ENCODE measurements at places on chromosomes 11 and 22. TPM values are rescaled to one million over a fixed set of nuclear protein-coding genes. Genes with fewer than 3 reads are reported as not detected.

SYNGR1 gene
- 6.5 TPM for total RNA-seq

MARK2 gene
- total RNA-seq = 19.4 TPM

CASTOR1 gene
- total RNA-seq = 4.6 TPM

MPPED2 gene
- total RNA-seq = 0.21 TPM

TPBGL gene
- 0.10 TPM for total RNA-seq

POLR2F gene
- 8.4 TPM for total RNA-seq

CCDC116 gene
- total RNA-seq = not detected

RASGRP2 gene
- total RNA-seq = 126 TPM

APOBEC3G gene
- total RNA-seq = 31.3 TPM

OLFML1 gene
- total RNA-seq = not detected

HTR3B gene
- total RNA-seq = not detected

OR52I1 gene
- not detected for total RNA-seq

MMP3 gene
- total RNA-seq = not detected

UBQLN3 gene
- total RNA-seq = 0.21 TPM

SCN2B gene
- total RNA-seq = not detected

ANKK1 gene
- total RNA-seq = 0.31 TPM

SHISAL1 gene
- not detected for total RNA-seq

NLRP14 gene
- total RNA-seq = under 0.01 TPM

GRM5 gene
- not detected for total RNA-seq

PGAP2 gene
- total RNA-seq = 7.5 TPM

FGF4 gene
- not detected for total RNA-seq

PIWIL4 gene
- total RNA-seq = 5.2 TPM

ABCG4 gene
- 0.10 TPM for total RNA-seq

CCDC15 gene
- 1.4 TPM for total RNA-seq

ROM1 gene
- 1.3 TPM for total RNA-seq

ADAMTS15 gene
- not detected for total RNA-seq

DCDC1 gene
- 0.21 TPM for total RNA-seq

TSKU gene
- not detected for total RNA-seq

OR4D5 gene
- not detected for total RNA-seq

PHLDB1 gene
- total RNA-seq = 0.63 TPM

OR51B2 gene
- total RNA-seq = not detected

DEPDC7 gene
- 1.6 TPM for total RNA-seq

DDX25 gene
- 0.10 TPM for total RNA-seq

TYR gene
- not detected for total RNA-seq

SMIM35 gene
- total RNA-seq = 0.21 TPM

ZFTA gene
- 2.6 TPM for total RNA-seq

MCHR1 gene
- not detected for total RNA-seq

CEND1 gene
- total RNA-seq = not detected

ZFPL1 gene
- 17.6 TPM for total RNA-seq

MMP12 gene
- not detected for total RNA-seq

APOL5 gene
- total RNA-seq = not detected

OR5F1 gene
- total RNA-seq = not detected

TRPM5 gene
- 0.10 TPM for total RNA-seq

UPB1 gene
- total RNA-seq = 3.6 TPM

NXPE2 gene
- not detected for total RNA-seq

FOLR1 gene
- not detected for total RNA-seq

MYO18B gene
- total RNA-seq = 0.31 TPM

SLC5A1 gene
- not detected for total RNA-seq

PAAF1 gene
- total RNA-seq = 4.0 TPM

VWA5A gene
- 6.6 TPM for total RNA-seq

SYTL2 gene
- total RNA-seq = 26.6 TPM

MIOX gene
- total RNA-seq = not detected

Data from mononuclear cell (primary cell).